ENCODE measurements at places on chromosomes 16 and 17.

DNA sequence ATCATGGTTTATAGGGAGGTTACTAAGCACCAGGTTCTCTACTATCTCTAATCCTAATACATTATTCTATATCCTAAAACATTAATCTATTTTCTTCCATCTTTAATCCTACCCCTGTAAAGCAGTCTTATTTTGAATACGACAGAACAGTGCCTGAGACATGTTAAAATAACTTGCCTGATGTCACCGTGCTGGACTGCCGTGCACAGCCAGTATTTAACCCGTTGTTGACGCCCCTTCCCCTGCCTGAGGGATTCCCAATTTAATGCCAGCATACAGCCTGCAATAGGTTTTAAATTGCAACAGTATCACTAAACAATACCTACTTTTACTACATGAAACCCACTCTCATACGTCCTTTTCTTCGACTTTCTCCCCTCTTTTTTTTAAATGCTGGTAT is 133.3 kb downstream of the PARN start:
- DNase-seq, result no peak

GRCh38 chr17:58537266-58537665 is 22.8 kb upstream of the MTMR4 start:
- DNase-seq, result no peak

GRCh38 chr16:75152635-75153034 is 4.3 kb downstream of the ZFP1 start:
- no peak for DNase-seq

GRCh38 chr17:32445074-32445415 is 735 bp downstream of the PSMD11 start:
- peak; percentile 53 for DNase-seq

DNA sequence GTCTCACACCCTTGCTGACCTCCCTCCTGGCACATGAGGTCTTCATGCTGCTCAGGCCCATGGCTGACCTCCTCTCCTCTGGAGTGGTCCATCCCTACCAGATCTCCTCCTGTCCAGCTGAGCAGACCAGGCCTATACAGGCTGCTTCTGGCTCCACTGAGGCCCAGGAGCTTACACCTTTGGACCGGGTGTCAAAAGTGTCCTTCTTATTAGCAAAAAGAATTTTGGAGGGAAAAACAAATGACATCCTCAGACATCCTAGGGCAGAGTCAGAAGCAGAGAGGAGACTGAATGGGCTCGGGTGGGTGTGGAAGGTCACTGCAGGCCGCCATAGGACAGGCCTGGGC is 38.1 kb downstream of the WSB1 start:
- no peak for DNase-seq

DNA sequence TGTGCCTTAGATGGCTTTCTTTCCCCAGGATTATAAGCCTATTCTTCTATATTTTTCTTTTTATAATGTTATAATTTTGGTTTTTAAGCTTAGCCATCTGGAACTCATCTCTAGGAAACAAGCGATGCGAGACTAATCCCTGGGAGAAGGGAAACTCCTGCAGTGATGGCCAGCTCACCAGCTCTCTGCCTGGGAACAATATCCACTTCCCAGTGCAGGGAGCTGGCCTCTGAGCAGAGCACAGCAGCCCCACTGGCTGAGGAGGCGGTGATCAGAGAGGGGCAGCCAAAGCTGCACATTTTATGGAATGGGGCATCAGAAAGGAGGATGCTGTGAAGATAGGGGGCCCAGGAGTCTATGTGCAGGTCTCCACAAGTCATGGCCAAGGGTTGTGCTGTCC is 183.3 kb downstream of the LGALS9B start:
- DNase-seq, result no peak

- DNase-seq, result no peak
Observed at GRCh38 chr17:67649891-67650290, 67.8 kb upstream of the NOL11 start.

- no peak for DNase-seq
Observed at GRCh38 chr17:75406222-75406615, 741 bp upstream of the GRB2 start.

DNA sequence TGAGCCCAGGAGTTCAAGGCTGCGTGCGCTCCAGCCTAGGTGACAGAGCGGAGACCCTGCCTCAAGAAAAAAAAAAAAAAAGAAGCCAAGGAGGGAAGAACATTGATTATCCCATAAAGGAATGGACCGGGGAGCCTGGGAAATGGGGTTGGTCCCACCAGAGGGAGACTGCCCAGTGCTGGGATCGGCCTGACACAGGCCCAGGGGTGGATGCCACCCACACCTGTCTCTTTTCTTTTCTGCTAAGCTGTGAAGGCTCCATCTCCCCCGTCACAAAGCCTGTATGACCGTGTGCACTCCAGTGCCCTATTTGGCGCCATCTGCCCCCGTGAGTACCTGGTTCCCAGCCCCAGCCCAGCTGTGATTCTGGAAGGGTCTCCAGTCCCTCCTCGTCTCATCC is 15.7 kb downstream of the UBALD1 start:
- DNase-seq, result no peak

GRCh38 chr17:60905709-60906108 is 228.1 kb downstream of the BCAS3 start:
- no peak for DNase-seq

- DNase-seq, result no peak
Observed at GRCh38 chr16:28283798-28284577, 8.3 kb upstream of the SBK1 start.

DNA sequence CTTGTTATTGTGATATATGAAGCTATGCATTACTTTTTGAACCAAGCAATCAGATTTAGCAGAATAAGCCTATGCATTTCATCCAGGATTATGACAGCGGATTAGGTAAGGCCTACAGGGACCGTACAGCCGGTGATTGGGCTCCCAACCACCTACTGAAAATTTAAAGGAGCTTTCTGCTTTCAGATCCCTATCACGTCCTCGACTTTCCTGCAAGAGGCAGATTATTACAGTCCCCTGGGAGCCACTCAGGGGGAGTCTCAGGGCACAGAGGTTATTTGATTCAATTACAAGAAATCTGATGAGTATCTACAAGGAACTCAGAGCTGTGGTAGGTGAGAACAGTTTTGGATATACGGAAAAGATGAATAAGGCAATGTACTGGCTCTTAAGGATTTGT is 80.7 kb downstream of the HS3ST3B1 start:
- DNase-seq, result no peak

GRCh38 chr17:63291258-63291657 is 154.8 kb downstream of the CYB561 start:
- DNase-seq, result no peak

DNA sequence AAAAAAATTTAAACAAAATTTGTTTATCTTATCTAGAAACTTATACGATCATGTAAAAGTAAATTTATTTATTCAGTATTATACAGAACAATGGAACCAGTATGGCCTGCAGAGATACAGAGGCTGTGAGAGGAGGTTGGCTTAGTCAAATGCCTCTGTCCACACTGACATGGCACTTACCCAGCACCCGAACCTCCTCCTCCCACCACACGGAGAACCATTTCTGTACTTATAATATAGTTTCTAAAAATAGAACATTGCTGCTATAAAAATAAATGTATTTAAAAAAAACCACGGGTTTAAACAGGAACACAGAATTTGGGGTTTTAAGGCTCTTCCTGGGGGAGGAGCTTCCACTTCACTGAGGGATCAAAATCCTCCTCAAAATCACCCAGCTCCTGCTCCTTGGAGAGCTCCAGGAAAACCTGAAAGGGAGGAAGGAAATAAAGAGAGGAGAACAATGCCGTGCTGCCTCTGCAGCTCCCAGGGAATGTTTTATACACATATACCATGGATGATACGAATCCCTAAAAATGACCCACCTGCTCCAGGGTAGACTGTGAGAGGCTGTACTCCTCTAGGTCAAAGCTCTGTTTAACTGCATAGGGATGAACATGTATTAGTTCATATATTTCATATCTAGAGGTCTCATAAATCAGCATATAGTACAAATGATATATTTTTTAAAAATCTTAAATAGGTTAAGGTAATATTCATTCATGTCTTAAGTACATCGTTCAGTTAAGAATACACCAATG is 87.3 kb downstream of the ABCA8 start:
- DNase-seq, result no peak

DNA sequence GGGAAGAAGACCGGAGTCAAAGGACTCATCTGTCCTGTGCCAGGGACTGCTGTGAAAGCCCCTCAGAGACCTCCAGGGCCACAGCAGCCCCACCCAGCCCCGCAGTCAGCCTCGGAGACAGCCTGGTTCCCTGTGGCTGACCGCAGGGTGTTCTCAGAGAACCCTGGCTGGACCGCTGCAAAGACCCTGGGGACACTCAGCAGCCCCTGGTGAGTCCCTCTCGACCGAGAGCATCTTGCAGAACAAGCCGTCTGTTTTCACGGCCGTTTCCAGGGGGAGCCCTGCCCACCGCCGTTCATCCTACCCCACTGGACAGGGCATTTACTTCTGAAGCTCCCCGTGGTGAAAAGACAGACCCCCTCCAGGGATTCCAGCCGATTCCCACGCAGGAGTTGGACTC is 10.3 kb downstream of the UBALD1 start:
- no peak for DNase-seq

- DNase-seq, result peak; percentile 29
Observed at GRCh38 chr17:39461926-39462569, 762 bp downstream of the CDK12 start.

GRCh38 chr16:11742093-11742535 is 543 bp downstream of the TXNDC11 start:
- DNase-seq, result peak; percentile 57
